Astrocyte (in vitro differentiated cells and primary cell): ENCODE measurements at places on chromosomes 3 and 15. TPM values are rescaled to one million over a fixed set of nuclear protein-coding genes. Genes with fewer than 3 reads are reported as not detected.

DNA sequence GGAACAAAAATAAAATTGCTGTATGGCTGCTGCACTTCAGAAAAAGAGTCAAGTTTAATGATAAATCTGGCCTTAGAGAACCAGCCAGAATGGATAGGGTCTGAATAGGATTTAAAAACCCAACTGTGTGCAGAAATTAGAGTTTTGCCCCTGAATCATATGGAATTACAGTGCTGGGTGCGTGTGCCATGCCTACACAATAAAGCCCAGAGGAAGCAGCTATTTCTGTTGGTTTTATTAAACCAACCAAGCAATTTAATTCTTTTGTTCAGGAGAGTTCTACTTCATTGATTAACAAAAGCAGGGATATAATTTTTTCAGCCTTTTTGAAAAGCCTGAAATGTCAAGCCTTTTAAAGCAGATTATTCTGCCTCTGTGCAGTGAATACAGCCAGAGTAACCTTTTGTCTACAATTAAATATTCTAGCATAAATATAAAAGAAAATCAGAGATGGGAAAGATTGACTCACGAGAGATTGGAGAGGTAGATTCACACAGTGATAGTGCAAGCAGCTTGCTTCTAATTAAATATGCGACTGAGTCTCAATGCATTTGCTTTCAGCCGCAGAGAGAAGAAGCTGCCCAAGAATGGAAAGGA lies 66.7 kb upstream of the DNAJC19 start:
- no peak for DNase-seq

DNA sequence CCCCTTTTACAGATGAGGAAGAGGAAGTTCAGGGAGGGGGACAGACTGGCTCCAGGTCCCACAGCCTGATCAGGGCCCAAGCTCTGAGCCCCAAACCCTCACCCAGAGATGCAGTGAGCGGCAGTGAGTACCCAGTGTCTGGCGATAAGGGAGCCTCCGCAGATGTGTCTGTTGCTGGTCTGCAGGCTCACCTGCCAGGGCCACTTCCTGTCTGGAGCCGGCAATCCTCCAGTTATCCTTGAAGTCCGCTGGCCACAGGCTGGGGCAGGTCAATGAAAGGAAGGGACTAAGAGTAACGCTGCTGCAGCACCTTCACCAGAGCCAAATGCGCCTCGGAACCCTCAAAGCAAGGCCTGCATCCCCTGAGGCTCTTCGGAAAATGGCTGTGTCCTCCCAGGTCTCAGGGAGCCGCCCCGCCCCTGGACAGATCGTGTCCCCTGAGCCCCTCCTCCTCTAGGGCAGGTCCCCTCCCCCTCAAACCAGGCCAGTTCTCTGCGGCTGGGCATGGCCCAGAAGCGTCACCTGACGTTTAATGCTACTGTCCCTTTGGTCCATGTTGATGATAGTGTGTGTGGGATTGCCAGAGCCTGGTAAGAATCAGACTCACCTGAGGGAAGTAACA lies 51.5 kb downstream of the MYL3 start:
- no peak for DNase-seq

DNA sequence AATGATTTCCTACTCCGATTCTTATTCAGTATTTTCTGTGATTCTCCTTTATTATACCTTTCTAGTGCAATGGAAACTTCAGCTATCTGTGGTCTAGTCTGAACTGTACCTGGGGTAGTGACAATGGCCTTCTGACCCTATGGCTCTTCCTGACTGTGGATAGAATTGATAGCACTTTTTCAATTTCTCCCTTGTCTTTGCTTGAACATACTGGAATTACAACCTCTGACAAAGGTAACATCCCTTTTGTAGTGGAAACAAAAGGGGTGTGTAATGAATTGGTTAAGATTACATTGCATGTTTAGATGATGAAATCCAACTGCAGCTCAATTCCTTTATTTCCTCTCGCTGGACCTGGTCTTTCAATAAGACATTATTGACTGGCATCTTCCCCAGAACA lies 21.0 kb upstream of the SOX2 start:
- no peak for DNase-seq

The NOX5 gene
- 0.09 and 0.14 TPM in 2 replicates for total RNA-seq

The ADCY5 gene
- 1.2 and 1.5 TPM in 2 replicates for total RNA-seq

The FURIN gene
- 122 and 135 TPM in 2 replicates for total RNA-seq

The SNURF gene
- total RNA-seq: 16.5 and 23.6 TPM in 2 replicates

- DNase-seq: peak; percentile 40
These were observed 10.6 kb upstream of the SLC6A1 start for GRCh38 chr3:10981961-10982360.

The HIGD2B gene
- not detected in 2 replicates for total RNA-seq

The ANKUB1 gene
- total RNA-seq: not detected in 2 replicates
